Forelimb muscle (tissue), 1 donor: ENCODE measurements at places on chromosomes 3 and 15. TPM values are rescaled to one million over a fixed set of nuclear protein-coding genes. Genes with fewer than 3 reads are reported as not detected.

- no peak for DNase-seq
Measured at GRCh38 chr15:66481107-66481856, 16.3 kb downstream of the SNAPC5 start.

DNA sequence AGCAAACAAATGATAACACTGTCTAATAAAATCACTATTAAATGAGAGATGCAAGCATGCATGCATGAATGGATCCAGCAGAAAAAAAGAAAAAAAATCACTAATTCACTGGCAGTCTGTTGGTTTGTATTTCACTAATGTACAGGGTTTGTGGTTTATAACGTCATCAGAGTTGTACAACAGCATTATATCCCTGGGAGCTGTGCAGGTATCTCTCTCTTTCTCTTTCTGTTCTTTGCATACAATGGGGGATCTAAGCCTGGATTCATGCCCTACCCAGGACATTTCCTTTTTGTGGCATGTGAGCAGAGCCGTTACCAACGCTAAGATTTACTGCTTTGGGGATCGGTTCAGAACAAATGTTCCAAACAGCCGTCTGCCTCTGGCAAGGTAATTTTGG is 229.5 kb downstream of the SOX2 start:
- DNase-seq = no peak

GRCh38 chr3:114435386-114436115 is 141.7 kb downstream of the TIGIT start:
- DNase-seq = no peak

Gene NR2E3
- 7.4 TPM for polyA plus RNA-seq

- no peak for DNase-seq
Measured at GRCh38 chr3:126982126-126982470, 817 bp upstream of the PLXNA1 start.

- peak; percentile 25 for DNase-seq
Measured at GRCh38 chr3:24963762-24964625, 464.1 kb upstream of the RARB start.

- no peak for DNase-seq
Measured at GRCh38 chr15:55960946-55961345, 32.5 kb downstream of the NEDD4 start.
